ENCODE measurements at places on chromosomes 7 and 10.

DNA sequence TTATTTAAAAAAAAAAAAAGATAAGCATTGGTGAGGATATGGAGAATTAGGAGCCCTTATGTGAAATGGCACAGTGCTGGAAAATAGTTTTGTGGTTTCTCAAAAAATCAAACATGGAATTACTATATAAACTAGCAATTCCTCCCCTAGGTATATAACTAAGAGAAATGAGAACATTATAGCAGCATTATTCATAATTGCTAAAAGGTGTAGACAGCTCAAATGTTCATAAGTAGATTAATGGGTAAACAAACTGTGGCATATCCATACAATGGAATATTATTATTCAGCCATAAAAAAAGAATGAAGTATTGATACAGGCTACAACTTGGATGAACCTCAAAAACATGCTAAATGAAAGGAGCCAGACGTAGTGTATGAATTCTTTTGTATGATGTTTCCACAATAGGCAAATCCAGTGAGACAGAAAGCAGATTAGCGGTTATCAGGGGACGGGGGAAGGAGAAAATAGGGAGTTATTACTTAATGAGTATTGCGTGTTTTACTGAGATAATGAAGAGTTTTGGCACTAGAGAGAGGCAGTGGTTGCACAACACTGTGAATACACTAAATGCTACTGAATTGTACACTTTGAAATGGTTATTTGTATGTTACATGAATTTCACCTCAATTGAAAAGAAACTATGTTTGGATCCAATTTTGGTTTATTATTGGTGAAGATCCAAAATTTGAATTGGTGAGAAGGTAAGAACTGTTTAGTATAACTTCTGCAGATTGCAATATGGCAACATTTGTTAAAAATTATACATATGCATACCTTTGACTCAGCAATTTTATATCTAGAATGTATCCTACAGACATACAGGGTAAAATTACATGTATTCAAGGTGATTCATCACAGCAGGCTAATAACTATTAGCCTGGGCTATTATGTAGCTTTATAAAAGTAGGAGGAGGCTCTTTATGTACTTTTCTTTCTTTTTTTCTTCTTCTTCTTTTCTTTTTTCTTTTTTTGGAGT is 69.7 kb downstream of the VCL start:
- no peak for DNase-seq

GRCh38 chr7:13894377-13894776 is 95.1 kb downstream of the ETV1 start:
- DNase-seq: no peak

GRCh38 chr10:2990764-2991163 is 76.6 kb upstream of the PFKP start:
- DNase-seq: no peak

- no peak for DNase-seq
These were observed 32.6 kb downstream of the PTPN12 start for GRCh38 chr7:77569514-77570232.
